ENCODE measurements at places on chromosomes 1 and 21.

- no peak for DNase-seq
Observed at GRCh38 chr1:175145899-175146528, 46.6 kb downstream of the KIAA0040 start.

DNA sequence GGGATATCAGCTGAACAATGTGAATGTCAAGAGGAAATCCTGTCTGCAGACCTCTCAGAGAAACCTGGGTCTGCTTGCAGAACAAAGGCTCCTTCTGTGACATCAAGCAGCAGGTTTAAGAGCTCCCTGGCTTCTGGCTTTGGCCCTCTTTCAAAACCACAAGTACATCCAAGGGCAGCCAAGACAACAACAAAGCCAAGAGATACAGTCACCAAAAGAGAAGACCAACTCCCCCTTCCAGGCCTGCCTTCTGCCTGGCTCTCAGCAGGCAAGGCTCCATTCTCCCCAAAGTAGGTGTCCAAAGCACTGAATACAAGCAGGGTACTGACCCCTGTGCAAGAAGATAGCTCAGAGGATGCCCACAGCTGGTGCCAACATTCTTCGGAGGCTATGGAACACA is 11.5 kb downstream of the BCAR3 start:
- DNase-seq, result no peak

GRCh38 chr1:200670242-200671118 is 773 bp upstream of the DDX59 start:
- DNase-seq, result no peak

GRCh38 chr1:246532519-246532918 is 25.4 kb upstream of the SMYD3 start:
- no peak for DNase-seq
